Activated CD4-positive, alpha-beta memory T cell treated with anti-CD3 and anti-CD28 coated beads, Interleukin-2, amount 10 ng/mL, durations not matched to agents 7 days and 5 days (primary cell): ENCODE measurements at places on chromosomes 1 and 21. TPM values are rescaled to one million over a fixed set of nuclear protein-coding genes. Genes with fewer than 3 reads are reported as not detected.
A peak's percentile ranks its signal among the peaks of the same experiment; 100 is the strongest.

The OLIG2 gene
- not detected for total RNA-seq

DNA sequence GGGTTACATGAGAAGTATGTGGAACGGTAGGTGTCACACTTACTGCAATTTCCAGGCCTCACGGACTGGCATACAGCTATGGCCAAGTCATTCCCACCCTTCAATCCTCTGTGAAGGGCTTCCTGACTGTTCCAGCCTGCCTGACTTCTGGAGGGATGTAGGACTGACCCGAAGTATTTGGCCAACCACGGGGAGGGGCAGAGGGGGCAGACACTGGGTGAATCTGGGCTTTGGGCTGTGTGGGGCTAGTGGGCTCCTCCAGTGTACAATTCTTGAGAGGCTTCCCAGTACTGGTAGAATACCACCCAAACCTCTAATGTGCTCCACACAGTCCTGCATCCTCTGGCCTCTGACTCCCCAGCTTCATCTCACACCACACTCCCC, 78.2 kb downstream of the FAM78B start:
- peaks cover 16% of the 10 kb centered on the region for H3K4me1 ChIP-seq
- H3K4me3 ChIP-seq, result no peak overlapping the region
- no peaks in the 10 kb centered on the region for H3K36me3 ChIP-seq
- no peak for DNase-seq
- no peaks in the 10 kb centered on the region for H3K27me3 ChIP-seq
- no peak overlapping the region for H3K27ac ChIP-seq

DNA sequence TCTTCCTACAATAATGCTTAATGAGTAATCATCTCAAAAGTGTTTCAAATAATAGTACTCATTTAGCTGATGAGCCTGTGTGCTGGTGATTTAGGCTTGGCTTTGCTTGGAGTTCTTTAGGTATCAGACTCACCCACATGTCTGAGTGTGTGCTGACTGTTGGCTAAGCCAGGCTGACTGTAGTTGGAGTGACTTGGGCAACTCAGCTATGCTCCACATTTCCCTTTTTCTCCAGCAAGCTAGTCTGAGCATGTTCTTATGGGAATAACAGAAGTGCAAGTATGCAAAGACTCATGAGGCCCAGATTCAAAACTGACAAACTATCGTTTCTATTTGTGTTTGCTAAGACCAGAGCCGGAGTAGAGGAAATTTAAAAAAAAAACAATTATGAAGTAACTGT, 99.0 kb upstream of the ADGRL4 start:
- H3K4me1 ChIP-seq, result no peaks in the 10 kb centered on the region
- H3K4me3 ChIP-seq, result no peak overlapping the region
- no peak for DNase-seq

- peak overlapping the region; percentile 93 for H3K27ac ChIP-seq
- H3K27me3 ChIP-seq, result no peaks in the 10 kb centered on the region
- H3K4me3 ChIP-seq, result peak overlapping the region; percentile 53
- H3K36me3 ChIP-seq, result peaks cover 10% of the 10 kb centered on the region
Measured at GRCh38 chr1:198610362-198610761, 28.5 kb upstream of the PTPRC start.

GRCh38 chr21:40936178-40936577, 89.2 kb upstream of the DSCAM start:
- H3K36me3 ChIP-seq, result no peaks in the 10 kb centered on the region
- no peaks in the 10 kb centered on the region for H3K27me3 ChIP-seq
- DNase-seq, result no peak
- H3K4me3 ChIP-seq, result no peak overlapping the region
- H3K4me1 ChIP-seq, result no peaks in the 10 kb centered on the region
